Posterior vena cava (tissue), 2 donors: ENCODE measurements at places on chromosomes 12 and 14.

DNA sequence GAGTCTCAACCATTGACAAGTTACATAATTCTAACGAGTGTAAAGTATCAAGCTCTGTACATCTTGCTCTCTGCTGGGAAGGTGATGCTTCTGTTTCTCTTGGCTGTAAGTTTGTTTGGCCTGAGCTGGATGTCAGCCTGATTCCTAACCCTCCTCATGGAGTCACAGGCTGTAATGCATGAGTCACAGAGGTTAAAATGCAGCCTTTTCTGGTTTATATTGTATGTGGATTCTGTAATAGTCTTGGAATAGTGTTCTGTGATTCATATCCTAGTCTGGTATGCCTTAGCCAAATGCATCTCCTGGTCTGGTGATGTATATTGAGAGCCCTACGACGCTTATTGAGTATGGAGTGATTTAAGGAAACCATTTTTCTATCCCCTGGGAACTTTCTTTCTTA is 104.5 kb upstream of the FRMD6 start:
- no peak for DNase-seq

- DNase-seq: no peak
Measured at GRCh38 chr14:91146661-91147060, 32.8 kb downstream of the DGLUCY start.

- DNase-seq: no peak
Measured at GRCh38 chr14:68598089-68598488, 194.8 kb downstream of the ZFP36L1 start.

DNA sequence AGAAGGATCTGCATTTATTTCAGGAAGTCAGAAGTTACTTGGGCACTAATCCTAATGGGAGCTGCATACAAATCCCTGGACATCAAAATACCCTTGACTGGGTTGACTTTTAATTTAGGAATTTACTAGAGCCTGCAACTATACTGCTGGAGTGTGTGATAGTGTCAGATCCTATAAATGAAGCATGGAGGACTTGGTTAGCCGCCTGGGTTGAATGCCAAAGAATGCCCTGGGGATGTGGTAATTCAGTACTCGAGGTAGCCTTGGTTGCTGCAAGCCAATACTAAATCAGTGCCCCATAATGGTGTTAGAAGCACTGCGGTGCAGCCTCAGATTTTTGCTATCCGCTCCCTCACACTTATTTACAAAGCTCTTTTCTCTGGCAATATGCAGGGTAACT is 184.9 kb downstream of the CAPZA3 start:
- DNase-seq: no peak

- no peak for DNase-seq
Measured at GRCh38 chr14:64942531-64943111, at the start of gene GPX2. TSS of gene GPX2 (minus strand) at chr14:64942745. CDS start at chr14:64942726, 19 bp downstream.

DNA sequence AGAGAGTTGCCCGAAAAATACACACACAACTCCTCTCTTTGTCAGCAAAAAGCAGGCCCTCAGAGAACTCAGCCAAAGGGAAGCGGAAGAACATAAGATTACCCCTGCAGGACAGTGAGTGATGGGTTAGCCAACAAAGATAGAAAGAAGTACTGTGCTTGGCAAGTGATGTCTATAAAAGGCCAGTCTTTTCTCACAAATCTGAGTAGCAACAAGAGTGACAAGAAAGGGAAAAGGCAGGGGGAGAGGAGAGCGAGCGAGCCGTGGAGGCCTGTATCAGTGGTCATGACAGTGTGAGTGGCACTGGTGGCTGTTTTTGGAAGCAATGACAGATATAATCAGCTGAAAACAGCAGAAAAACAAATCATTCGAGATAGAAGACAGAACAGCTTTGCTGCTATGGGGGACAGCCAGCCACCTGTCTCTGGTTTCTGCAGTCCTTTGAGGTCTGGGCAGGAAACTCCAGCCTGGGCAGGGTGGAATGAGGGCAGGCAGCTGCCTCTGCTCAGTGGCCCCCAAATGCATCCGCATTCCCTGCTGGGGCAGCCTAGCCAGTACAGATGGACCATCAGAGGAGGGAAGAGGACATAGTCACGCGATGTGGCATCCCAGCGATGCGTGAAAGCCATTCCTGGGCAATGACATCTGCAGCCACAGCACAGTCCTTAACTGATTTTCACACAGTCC is 74.7 kb downstream of the TRIM9 start:
- DNase-seq: no peak

- no peak for DNase-seq
Measured at GRCh38 chr12:41225179-41225578, 37.1 kb downstream of the PDZRN4 start.

GRCh38 chr14:98931126-98931525 is 340.9 kb downstream of the BCL11B start:
- DNase-seq: no peak

GRCh38 chr12:99495799-99496198 is 151.8 kb upstream of the GARIN6 start:
- no peak for DNase-seq

DNA sequence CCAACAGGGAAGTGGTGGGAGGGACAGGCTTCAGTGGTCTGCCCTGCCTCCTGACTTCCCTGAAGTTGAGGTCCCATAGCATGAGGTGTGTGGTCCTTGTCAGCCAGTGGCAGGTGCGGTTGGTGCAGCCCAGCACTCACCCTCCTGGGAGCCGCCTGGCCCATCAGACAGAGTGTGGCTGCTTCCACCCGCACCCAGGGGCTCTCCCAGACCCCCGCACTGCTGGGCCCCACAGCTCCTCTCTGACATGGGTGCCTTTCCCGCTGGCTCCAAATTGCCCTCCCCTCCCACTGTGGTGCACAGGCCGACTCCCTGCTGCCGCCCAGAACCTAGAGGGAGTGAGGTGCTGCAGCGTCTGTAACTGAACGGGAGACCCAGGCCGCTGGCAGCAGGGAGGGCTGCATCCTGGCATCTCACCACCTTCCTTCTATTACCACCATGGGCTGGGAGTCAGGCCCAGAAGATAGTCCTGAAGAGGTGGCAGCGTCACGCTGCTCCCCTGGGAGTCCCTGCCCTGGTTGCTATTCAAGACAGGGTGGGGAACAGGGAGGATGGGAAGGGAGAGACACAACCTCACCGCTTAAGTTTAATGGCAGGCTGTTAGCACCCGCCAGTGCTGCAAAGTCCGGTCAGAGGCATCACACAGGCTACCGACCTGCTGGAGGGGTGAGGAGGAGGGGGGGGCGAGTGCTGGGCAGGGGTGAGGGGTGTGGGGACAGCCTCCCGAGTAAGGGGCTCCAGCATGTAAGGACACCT is 180.6 kb upstream of the PRMT8 start:
- DNase-seq: no peak

GRCh38 chr14:64637735-64638473 is 66.3 kb upstream of the PLEKHG3 start:
- DNase-seq: no peak

- DNase-seq: no peak
Measured at GRCh38 chr12:91680864-91681263, 464.8 kb downstream of the BTG1 start.

DNA sequence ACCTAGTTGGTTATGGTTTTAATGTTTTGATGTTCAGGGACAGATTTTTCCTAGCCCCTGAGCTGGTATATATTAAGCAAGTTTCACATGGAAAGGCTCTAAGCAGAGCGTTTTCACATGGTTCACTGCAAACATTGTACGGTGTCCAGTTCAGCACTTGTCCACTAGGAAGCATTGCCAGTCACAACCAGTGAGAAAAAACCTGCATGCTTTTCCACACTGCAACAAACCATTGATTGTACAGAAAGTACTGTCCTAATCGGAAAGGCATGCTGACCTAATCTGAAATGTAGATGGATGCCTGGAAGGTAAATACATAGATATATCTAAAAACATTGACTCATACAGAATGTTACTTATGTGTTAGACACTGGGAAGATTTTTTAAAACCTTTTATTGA is 25.0 kb upstream of the NPAS3 start:
- DNase-seq: no peak
